ENCODE measurements at places on chromosomes 1 and 21.

DNA sequence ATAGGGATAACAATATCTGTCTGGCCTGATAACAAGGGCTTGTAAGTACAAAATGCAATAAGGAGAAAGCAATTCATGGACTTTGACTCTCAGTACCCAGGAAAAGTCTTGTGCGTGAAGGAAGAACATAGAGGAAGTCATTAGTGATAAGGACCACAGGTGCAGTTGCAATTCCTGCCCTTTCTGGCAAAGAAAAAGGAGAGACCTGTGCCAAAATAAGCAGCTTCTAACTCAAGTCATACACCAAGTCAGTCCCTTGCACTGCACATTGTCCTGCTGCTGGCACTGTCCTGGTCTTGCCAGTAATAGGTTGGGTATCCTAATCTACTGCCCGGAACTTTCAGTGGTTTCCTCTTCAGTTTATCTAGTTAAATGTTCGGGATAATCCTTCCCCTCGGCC, 14.8 kb upstream of the SOD1 start:
- no peak for DNase-seq

- DNase-seq = no peak
Observed at GRCh38 chr1:114669562-114670082, at the start of gene DENND2C. Gene DENND2C, minus strand, starts transcription at chr1:114670049. Its CDS starts 44,065 bp downstream, at chr1:114625984.

- DNase-seq = peak; percentile 27
Observed at GRCh38 chr1:211630236-211631081, 45.0 kb downstream of the NEK2 start.

DNA sequence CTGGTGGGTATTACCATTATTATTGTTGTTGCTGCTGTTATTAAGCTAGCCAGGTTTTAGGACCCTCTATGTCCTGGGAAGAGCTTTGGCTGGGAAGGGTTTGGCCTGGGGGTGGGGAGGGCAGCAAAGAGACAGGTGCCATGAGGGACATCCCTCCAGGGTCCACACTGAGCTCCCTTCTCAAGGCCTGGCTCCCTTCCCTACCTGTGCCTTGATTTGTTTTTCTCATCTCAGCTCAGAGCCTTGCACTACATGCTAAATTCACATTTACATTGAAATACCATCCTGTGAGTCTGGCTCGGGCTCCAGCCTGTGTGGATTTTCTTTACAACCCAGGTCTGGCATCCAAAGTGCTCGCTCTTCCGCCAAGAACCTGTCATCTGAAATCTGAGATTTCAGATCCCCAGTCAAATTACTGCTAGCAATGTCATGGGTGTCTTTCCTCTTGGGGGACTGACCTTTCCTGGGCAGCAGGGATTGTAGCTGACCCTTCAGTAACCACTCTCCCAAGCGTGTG, 536.3 kb downstream of the PTPRU start:
- DNase-seq = no peak

- DNase-seq = no peak
Observed at GRCh38 chr1:74674278-74675048, 871 bp upstream of the ERICH3 start.

- DNase-seq = peak; percentile 63
Observed at GRCh38 chr1:87117761-87118368, 203.4 kb downstream of the HS2ST1 start.

- DNase-seq = no peak
Observed at GRCh38 chr1:160580221-160580812, 1.0 kb upstream of the CD84 start.

- DNase-seq = no peak
Observed at GRCh38 chr1:32733582-32734321, 31.2 kb upstream of the SYNC start.

DNA sequence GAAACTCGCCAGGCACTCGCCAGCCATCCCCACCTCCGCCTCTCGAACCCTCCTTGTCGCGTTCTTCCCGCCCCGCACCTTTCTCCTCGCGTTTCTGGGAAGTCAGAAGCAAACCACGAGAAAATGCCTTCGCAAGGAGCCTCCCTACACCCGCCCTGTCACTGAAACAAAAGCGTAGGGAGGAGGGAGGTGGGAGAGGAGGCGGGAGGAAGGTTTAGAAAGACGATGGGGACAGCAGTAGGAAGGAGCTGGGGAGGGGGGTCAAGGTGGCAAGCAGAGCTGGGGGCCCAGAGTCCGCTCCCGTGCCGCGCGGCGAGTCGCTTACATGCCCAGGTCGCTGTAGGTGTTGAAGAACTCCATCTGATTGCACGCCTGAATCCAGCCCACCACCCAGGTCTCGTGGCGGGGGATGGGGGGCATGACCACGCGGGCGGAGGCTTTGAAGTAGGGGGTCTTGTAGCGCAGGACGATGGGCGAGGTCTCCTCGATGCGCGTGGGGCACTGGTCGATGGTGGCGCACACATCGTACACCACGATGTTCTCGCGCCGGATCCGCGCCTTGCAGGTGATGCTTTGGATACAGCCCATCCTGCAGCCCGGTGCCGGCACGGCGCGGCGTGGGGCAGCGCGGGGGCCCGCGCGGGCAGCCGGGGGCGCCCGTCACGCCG, 1.0 kb downstream of the FAM78B start:
- peak; percentile 4 for DNase-seq

DNA sequence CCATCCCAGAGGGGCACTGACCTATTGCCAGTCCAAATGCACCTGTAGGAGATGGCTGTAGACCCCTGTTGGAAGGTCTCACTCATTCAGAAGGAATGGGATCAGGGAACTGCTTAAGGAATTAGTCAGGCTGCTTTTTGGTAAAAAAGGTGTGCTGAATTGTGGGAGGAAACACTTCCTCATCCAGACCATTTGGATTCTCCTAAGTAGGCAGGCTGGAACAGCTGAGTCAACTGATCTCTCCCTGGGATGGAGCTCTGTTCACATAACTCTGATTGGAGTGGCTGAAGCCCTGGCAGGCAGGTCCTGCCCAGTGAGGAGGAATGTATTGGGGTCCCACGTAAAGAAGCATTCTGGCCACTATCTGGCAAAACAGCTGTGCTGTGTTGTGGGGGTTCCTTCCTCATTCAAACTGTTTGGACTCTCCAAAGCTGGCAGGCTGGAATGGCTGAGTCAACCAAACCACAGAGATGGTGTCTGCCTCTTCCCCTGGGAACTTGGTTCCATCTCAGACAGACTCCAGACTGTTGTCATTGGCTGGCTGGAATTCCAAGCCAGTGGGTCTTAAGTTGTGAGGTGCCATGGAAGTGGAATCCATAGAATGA, 70.7 kb upstream of the PDC start:
- peak; percentile 86 for DNase-seq

- DNase-seq = peak; percentile 72
Observed at GRCh38 chr1:78619803-78620579, at the start of gene IFI44L. Gene IFI44L, plus strand, starts transcription at chr1:78620448. Its CDS starts 7,468 bp downstream, at chr1:78627916.

GRCh38 chr1:95916616-95917015, 682.6 kb downstream of the RWDD3 start:
- DNase-seq = peak; percentile 10

GRCh38 chr1:40045182-40045581, 4.7 kb downstream of the CAP1 start:
- DNase-seq = no peak

- DNase-seq = peak; percentile 30
Observed at GRCh38 chr1:115113766-115114165, 24.5 kb upstream of the TSPAN2 start.

Measured in fibroblast of skin of right quadriceps (primary cell).